Ecto neural progenitor cell (in vitro differentiated cells): ENCODE measurements at places on chromosomes 1 and 21.

- no peak for DNase-seq
Measured at GRCh38 chr21:27796106-27796505, 829.2 kb upstream of the ADAMTS5 start.

GRCh38 chr1:152640351-152640750 lies 17.4 kb upstream of the LCE3A start:
- DNase-seq = no peak

- DNase-seq = no peak
Measured at GRCh38 chr1:93087532-93087931, 8.4 kb downstream of the MTF2 start.

- DNase-seq = no peak
Measured at GRCh38 chr1:39087435-39087834, 61.3 kb downstream of the NDUFS5 start.

- DNase-seq = no peak
Measured at GRCh38 chr1:226972931-226973330, 32.8 kb downstream of the COQ8A start.

GRCh38 chr1:16067127-16067768 lies 6.2 kb downstream of the FAM131C start:
- DNase-seq = no peak

- DNase-seq = no peak
Measured at GRCh38 chr1:85998105-85998855, 158.3 kb downstream of the COL24A1 start.

- no peak for DNase-seq
Measured at GRCh38 chr1:169483500-169483966, 2.2 kb downstream of the SLC19A2 start.

DNA sequence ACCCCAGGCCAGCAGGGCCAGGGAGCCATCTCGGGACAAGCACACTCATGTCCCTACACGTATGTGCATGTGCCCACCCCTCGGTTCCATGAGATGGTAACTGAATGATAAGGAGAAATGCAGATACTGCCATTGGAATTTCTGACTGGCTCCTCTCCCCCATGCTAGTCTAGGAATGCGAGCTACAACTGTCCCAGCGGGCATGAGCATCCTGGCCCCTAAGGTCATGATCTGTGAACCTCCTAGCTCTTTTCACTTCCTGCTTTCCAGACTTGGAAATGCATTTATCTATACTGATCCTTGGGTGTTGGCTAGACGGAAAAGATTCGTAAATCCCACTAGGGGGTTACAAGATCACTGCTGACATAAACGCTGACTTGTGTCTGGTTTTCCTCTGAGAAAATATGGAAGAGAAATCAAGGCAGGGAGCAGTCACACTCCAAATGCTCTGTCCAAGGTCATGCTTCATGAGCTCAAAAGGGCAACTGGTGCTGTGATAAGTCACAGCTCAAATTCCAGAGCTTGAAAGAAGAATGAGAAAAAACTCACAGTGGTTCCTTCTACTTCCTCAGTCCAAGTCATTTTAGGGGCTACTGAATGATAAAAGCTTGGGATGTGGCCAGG lies 49.8 kb downstream of the SLC45A1 start:
- no peak for DNase-seq

DNA sequence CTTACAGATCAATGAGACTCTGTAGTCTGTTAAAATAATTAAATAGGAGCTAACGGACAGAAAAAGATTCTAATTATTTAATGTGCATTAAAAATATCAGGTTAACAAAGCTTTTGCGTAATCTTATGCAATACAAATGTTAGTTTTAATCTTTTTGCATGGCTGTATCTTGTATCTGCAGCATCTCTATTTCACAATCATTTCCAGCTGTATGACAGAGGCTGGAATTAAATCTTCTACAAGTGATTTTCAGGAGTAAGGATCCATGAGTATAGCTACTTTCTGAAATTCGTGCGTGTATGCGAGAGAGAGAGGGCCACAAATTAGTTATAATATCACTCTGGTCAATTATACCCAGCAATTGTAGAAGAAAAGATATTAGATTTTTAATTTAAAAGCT lies 1446.8 kb downstream of the NCAM2 start:
- no peak for DNase-seq

DNA sequence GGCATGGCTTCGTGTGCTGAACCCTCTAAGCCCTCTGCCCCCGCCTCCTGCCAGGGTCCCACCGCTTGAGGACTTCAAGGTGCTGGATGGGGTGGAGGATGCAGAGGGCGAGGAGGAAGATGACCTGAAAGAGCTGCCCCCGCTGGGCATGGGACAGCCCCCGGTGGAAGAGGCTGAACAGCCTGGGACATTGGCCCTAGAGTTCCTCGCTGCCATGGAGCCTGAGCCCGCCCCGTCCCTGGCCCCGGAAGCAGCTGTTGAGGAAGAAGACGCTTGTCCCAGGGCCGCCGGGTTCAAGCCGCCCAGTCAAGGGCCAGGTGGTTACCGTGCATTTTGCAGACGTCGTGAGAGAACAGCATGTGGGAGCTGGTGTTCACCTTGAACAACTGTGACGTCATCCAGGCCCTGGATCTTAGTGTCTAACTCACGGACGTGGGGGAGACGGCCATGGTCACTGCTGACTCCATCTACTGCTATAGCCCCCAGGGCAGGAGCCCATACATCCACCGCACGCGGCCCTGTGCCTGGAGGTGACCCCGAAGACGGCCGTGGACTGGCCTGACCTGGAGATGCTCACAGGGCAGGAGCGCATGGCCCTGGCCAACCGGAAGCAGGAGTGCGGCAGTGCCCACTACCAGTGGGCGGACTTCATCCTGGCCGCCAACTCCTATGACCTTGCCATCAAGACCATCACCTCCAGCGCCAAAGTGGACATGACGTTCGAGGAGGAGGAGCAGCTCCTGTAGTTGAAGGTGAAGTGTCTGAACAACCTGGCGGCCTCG lies 90.1 kb downstream of the PPP1R12B start:
- DNase-seq = no peak

GRCh38 chr21:42232176-42232825 lies 13.4 kb downstream of the ABCG1 start:
- DNase-seq = no peak

DNA sequence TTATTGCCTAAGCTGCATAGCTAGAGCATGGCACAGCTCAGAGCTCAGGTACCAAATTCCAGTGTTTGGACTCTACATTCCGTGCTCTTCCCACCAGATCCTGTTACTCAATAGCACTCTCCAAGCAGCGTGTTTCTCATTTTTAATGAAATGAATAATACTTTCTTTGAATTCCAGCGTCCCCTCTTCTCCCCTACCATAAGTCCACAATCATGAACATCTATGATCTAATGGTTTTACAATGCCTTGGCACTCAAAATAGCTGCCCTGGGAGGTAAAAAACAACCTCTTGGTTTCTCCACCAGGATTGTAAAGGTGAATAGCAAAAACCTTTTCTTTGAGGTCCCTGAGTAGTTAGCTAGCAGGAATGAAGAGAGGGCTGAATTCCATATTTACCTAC lies 480.0 kb upstream of the PKN2 start:
- no peak for DNase-seq

DNA sequence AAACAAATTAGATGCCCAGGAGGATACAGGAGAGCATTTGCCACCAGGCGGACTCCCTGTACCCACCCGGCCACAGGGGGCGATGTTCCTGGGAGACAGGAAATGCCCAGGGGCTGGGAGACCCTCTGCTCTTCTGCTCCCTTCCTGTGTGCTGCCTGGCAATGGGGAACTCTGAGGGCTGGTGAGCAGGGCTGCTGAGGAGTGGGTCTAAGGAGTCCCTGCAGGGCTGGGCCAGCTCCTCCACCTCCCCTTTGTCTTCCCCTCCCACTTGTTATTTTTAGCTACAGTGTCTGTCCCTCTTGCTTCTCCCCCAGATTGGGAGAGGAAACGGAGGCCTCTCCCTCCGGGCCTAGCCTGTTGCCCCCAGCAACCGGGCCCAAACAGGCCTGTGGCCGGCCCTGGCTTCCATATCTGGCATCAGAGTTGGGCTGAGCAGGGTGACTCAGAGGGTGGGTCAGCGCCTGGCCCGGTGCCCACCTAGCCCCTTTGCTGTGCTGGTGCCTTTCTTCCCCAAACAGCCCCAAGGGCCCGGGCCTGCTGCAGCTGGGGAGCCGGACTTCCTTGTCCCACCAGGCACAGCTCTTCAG lies 11.6 kb downstream of the LMNA start:
- no peak for DNase-seq

DNA sequence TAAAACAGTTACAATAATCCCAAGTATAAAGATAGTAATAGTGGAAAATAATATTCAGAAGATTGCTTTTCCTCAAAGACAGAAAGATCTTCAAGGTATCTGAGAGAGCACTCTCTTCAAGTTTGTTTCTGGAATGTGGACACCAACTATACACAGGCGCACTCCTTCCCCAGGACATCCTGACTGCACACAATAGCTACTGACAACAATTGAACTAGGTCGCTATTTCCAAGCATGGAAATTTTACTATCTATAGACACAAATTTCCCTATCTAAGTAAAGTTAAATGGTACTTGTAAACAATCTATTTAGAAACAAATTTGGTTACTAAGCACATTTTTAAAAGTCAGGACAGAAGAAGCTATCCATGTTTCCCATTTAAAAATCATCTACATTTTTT lies 19.1 kb downstream of the ARHGAP29 start:
- no peak for DNase-seq

GRCh38 chr1:101282314-101283038 lies 45.7 kb downstream of the S1PR1 start:
- no peak for DNase-seq
